ENCODE measurements at places on chromosomes 12 and 14.

- DNase-seq, result no peak
Measured at GRCh38 chr12:5076761-5077160, 33.1 kb downstream of the KCNA5 start.

DNA sequence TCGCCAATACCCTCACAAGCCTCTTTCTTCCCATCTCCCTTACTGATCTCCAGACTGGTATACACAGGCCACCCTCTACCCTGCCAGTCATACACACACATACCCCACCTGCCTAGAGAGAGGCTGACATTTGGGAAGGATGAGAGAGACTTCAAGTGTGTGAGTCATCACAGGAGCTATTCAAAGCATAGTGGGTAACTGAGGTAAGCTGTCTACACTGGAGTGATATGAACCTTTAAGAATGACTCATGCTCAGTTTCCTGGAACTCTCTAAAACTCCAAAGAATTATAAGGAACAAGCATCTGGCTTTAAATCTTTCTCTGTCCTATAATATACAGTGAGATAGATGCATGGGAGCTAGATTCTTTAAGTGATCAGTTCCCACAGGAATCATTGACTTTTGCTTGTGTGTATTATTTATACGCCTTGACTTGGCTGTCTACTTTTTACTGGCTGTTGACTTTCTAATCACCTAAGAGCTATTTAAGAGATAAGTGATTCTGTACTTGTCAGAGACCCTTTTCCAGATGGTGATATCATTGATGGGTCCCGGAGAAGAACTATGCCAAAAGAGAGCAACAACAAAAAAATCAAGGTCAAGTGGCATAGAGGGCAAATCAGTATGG is 5.8 kb downstream of the IGF1 start:
- no peak for DNase-seq

GRCh38 chr12:93379326-93379980 is 1.7 kb downstream of the NUDT4 start:
- DNase-seq, result no peak

- no peak for DNase-seq
Measured at GRCh38 chr12:124474709-124475108, 92.7 kb downstream of the NCOR2 start.

GRCh38 chr14:32587461-32587860 is 258.4 kb downstream of the AKAP6 start:
- no peak for DNase-seq

GRCh38 chr12:108884116-108885012 is 4.5 kb downstream of the DAO start:
- peak; percentile 12 for DNase-seq

DNA sequence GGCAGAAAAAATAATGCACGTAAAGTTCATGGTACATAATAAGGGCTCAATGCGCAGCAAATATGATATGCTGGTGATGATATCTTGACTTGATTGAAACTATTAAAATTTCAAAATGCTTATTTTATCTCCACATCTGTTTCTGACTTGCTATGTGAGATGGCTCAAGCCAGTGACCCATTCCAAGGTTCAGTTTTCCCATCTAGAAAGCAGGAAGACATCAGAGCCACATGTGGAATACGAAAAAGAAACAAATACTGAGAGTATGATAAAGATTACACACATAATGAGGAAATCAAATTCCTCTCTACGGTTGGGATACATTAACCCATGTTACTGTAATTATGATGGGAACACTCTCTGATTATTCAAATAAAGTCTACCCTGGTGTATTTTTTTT is 24.0 kb upstream of the TSPAN11 start:
- DNase-seq, result no peak

DNA sequence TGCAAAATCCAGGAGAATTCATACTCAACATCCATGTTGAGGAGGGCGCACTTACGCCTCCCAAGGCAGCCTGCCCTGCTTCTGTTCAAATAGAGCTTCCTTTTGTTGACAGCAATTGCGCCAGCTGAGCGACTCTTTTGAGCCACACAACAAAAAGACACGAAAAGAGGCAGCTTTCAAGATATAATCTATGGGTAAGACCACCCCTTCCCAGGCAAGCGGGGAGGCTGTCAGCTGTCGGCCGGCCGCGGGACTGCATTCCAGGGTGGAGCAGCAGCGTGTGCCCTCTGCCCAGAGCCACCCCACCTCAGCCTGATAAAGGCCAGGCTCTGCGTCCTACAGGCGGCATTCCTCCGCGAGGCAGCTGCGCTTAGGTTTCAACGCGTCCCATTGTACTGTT is 15.8 kb upstream of the STAB2 start:
- DNase-seq, result no peak

- DNase-seq, result no peak
Measured at GRCh38 chr12:113833422-113833821, 132.7 kb downstream of the RBM19 start.
